ENCODE measurements at places on chromosomes 12 and 14.

GRCh38 chr12:113087193-113087592 is 30.7 kb downstream of the DTX1 start:
- no peak for DNase-seq

DNA sequence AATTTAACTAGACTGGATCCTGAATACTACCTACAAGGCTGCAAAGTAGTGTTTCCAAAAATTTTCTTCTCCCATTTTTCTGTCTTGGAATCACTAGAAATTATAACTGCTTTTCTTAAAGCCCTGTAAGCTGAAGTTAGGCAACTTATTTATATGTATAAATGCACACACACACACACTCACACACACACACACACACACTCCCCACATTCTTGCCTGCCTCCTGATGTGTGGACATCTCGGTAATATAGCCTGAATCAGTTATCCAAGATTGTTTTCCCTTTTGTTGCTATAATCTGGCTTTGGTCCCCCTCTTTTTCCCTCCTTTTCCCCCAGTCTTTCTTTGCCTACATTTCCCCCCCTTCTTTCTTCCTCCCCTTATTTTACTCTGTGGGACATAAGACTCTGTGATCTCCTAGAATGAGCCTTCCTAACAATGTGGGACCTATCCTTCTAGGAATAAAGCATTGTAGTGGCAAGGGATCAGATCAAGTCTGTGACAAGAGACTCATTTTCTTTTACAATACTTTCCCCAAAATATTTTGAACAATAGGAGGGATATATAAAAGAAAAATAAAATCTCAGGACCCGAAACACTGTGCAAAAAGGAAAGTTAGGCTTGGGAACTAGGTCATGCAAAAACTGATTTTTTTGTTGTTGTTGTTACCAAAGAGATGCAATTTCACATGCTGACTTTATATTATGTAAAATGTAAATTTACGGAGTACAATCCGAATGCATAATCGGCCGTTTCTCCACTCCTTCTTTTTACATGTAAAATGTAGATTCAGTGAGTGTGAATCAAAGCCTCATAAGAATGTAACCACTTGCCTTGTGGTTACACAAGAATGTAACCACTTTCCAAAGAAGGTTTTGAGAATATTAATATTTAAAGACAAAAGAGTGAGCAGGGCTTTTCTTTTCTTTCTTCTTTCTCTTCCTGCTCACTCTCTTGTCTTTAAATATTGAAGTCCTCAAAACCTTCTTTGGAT is 26.3 kb upstream of the CD69 start:
- no peak for DNase-seq

DNA sequence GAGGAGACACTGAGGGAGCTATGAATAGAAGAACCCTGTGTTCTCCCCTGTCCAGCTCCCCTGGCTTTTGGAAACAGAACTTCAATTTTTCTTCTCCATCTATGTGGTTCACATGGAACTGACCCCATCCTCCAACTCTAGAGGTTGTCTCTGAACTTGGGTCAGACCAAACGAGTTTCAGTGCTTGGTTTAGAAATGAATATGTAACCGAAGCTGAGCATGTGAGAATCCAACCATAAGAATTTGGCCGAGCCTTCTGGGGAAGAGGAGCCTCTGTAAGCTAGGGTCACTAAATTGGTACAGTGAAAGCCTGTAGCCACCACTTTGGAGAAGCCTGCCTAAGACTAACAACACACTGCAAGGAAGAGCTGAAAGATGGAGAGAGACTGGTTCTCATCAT is 464.4 kb downstream of the ZFP36L1 start:
- no peak for DNase-seq

- no peak for DNase-seq
These were observed 4.4 kb upstream of the BICD1 start for GRCh38 chr12:32102234-32102633.

DNA sequence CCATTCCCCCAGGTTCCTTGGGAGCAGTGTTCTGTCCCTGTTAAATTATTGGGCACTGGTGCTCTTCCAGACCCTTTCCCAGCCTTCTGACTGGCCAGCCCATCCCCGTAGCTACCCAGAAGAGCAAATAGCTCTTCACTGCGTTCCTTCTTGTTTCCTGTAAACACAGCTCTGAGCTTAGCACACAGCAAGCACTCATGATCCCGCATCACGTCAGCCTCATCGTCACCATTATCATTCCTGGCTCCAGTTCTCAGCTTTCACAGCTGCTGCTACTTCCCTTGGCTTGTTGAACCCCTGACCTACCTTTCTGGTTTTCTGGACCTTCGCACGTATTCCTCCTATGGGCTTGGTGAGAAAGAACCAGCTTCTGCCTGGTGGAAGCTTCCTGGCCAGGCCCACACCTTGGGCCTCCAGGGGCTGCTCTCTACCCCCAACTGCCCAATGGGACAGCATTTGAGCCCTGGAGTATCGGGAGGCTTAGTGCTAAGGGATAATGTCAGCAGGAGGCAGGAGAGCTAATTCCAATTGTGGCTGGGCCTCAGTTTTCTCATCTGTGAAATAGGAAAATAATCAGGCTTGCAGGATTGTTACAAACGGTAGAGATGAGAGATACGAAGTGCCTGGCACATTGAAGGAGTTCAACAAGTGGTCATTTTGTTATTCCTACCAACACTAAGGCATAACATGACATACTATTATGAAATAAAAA is 22.6 kb upstream of the PAPOLA start:
- DNase-seq, result no peak

DNA sequence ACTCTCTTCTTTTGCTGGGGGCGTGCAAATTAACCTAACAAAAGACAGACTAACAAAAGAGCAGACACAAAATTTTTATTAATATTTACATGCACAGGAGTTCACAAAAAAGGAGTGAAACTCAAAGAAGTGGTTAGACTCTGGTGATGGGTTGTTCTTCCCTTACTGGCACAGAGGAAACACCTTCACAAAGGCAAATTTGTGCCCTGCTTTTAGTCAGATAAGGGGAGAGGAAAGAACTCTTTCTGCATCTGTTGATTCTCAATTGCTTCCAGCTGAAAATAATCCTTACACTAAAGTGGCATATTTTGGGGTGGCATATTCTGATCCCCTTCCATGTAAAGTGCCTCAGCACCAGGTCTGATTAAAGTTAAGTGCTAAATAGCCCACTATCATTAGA is 190.2 kb upstream of the AMIGO2 start:
- DNase-seq, result no peak

DNA sequence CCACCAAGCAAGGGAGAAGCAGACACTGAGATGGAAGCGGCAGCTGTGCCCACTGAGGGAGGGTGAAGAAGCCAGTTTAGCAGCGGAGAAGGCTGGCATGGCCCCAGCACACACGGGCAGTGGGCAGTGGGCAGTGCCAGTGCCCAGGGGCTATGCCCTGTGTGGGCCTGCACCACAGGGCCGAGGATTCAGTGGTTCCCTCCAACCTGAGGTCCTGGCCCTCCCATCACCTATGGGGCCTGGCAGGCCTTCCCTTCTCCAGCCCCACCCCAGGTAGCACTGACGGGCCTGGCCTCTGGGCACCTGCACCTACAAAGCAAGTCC is 81.1 kb downstream of the ITPK1 start:
- DNase-seq, result no peak

DNA sequence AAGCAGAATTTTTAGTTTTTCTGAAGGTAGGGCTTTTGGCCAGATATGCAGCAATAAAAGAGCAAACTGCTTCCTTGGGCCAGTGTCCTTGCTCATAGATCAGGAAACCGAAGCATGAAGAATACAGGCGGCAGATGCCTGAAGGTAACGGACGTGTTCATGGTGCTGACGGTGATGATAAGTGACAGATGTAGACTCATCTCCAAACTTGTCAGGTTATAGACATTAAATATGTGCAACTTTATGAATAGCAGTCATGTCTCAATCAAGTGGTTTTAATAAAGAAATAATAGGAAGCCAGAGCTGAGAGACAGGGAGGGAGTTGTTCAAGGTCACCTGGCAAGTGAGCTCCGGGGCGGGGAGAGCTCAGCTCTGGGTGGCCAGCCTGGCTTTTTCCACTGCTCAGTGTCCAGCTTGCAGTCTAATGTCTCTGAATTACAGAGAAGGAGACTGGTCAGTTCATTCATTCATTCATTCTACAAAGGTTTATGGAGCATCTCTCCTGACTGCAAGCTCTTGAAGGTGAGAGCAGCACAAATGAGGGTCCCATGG is 1.0 kb downstream of the SERPINA5 start:
- DNase-seq, result no peak

- DNase-seq, result no peak
These were observed 248.8 kb upstream of the PWP1 start for GRCh38 chr12:107436836-107437235.

DNA sequence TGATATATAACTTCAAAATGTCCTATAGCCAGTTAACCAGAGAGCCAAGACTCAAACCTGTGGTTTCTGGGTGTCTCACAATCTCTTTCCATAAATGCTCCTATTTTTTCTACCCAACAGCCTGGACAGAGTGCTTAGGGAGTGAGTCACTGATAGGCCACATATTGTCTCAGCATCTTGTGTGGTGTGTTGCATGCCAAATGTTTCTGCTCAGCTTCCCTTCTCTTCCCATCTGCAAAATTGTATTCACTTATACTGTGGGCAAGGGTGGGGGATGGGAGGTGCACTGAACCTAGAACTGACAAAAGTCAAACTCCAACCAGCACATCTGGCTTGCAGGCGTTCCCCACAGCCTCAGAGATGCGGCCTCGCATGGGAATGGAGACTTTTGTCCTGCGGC is 123.3 kb downstream of the KCNA5 start:
- no peak for DNase-seq

Data from activated T-cell treated with anti-CD3 and anti-CD28 coated beads for 1 hour (primary cell).